Ureter (tissue), 1 donor: ENCODE measurements at places on chromosomes 2 and 18.

DNA sequence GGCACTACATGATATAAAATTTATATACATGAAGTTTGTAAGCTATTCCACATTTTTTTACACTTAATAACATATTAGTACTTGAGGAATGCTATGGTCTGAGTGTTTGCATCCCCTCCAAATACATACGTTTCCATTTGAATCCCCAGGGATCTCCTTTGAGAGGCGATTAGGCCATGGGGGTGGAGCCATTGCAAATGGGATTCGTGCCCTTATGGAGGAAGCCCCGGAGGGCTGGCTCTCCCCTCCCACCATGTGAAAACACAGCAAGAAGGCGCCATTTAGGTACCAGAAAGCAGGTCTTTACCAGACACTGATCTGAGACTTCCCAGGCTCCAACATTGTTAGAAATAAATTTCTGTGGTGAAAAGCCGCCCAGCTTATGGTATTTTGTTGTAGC lies 20.8 kb upstream of the MBP start:
- no peak for DNase-seq

DNA sequence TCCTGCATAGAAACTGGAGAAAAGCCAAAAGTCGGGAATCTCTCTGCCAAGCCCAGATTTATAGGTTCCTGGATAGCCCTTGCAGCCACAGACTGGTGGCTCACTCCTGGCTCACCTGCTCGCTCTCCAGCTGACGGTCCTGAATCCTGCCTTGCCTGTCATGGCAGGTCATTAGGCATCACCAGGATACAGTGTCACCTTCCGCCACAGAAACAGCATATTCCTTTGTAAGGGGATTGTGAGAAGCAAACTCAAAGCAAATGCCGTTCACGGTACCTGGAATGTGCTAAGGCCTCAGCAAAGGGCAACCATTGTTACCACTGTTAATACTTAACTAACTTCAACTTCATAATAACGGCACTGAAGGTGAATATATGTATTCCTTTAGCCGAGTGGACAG lies 57.1 kb upstream of the GPR45 start:
- DNase-seq: no peak

DNA sequence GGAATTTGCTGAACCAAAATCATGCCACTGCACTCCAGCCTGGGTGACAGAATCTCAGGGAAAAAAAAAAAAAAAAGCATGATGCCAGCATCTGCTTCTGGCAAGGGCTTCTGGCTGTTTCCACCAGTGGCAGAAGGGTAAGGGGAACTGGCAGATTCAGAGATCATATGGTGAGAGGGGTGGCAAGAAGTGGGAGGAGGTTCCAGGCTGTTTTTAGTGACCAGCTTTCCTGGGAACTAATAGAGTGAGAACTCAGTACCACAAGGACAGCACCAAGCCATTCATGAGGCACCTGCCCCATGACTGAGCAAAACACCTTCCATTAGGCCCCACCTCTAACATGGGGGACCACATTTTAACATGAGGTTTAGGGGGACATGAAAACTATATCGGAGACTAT lies 18.4 kb upstream of the CLASP1 start:
- no peak for DNase-seq

DNA sequence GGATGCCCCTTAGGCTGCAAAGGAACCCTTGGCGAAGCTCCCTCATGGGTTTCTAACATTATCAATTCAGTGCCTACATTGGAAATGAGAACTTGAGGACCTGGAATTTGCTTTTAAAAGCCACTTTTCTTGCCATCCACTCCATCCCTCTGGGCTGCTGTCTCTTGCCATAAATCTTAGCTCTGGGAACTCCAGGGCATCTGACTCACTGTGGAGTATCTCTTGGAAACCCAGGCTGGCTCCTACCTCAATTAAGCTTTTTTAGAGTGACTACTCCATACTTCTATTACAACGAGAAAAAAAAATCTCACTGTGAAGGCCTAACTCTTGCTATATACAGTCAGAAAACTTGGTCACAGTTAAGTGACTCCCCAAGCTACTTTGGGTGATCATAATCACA lies 227.2 kb upstream of the SETBP1 start:
- no peak for DNase-seq

DNA sequence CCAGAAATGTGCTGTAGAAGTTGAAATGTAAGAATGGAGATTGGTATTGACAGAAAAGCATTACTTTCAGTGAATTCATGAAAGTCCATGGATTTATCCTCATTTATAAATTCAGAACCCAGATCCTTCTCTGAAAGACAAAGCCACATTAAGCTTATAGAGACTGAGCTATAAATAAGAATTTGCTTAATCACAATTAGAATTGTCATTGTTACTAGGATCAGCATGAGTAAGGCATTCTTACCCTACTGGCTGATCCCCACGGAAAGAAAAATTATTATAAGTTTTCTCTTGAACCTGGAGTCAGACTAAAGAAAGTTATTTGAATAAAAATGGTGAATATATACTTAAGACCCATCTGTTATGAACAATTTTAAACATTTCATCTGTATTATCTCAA lies 199.2 kb upstream of the DTNA start:
- DNase-seq: no peak

DNA sequence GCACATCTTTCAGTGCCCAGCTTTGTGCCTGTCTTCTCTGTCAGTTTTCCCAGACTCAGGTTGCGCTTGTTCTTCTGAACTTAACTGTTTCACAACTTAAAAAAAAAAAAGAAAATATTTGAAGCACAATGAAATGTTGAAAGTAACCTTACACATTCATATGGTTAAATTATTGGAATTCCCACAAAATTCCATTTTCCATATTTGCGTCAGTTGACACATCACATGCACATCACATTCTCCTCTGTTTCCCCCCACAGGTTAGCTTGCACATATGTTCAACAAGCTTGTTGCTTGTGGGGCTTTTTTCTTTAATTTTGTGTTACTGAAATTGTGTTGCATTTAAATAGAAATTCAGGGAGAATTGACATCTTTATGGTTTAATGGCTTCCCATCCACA lies 8.3 kb downstream of the MYO1B start:
- no peak for DNase-seq

- DNase-seq: no peak
Measured at GRCh38 chr18:40222776-40223175, 1732.3 kb upstream of the PIK3C3 start.

DNA sequence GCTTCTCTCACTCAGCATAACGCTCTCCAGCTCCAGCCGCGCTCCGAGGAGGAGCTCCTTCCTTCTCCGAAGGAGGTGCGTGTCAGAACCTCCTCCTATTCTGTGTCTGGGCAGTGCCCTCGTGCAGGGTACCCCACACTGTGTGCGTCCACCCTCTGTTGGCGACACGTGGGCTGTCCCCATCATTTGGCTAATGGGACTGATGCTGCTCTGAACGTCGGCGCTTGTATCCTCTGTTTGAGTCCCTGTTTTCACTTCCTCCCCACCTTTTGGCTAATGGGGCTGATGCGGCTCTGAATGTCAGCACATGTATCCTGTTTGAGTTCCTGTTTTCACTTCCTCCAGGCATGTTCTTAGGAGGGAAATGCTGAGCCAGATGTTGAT lies 22.2 kb downstream of the KCNG2 start:
- DNase-seq: no peak

DNA sequence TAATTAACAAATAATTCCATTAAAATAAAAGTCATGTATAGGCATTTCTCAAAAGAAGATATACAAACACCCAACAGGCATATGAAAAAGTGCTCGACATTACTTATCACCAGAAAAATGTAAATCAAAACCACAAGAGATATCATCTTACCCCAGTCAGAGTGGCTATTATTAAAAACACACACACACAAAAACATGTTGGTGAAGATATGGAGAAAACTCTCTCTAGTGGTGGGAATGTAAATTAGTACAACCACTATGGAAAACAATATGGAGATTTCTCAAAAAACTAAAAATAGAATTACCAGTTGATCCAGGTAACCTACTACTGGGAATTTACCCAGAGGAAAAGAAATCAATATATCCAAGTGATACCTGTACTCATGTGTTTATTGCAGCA lies 966.3 kb upstream of the POU3F3 start:
- no peak for DNase-seq

DNA sequence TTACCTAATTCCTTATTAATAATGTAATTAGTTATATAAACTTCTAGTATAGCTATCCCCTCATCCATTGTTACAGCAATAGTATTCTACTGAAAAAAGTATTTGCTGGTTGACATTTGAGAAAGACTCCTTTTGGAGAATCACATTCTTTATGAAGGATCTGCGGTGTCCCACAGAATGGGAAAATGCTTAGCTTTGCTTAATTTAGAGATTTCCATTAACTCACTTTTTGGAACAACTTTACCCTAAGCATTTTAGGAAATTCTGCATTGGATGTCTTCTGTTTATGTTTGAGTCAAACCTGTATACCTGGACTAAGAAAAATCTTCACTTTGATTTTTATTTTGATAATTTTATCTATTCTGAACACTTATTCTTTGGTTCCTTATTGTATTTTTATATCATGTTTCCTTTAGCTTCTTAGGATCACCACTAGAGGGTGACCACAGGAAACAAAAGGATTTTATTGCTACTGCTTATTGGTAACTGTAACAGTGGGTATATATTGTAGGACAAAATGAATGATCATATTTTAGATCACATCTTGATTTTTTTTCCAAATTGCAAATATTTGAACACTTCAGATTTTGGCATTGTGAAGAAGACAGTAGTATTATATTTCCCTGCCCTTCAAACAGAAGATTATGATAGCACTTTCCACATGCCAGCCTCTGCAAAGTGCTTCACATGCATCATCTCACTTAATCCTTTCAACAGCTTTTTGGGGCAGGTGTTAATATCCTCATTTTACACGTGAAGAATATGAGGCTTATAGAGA lies 79.6 kb downstream of the MIB1 start:
- DNase-seq: no peak

DNA sequence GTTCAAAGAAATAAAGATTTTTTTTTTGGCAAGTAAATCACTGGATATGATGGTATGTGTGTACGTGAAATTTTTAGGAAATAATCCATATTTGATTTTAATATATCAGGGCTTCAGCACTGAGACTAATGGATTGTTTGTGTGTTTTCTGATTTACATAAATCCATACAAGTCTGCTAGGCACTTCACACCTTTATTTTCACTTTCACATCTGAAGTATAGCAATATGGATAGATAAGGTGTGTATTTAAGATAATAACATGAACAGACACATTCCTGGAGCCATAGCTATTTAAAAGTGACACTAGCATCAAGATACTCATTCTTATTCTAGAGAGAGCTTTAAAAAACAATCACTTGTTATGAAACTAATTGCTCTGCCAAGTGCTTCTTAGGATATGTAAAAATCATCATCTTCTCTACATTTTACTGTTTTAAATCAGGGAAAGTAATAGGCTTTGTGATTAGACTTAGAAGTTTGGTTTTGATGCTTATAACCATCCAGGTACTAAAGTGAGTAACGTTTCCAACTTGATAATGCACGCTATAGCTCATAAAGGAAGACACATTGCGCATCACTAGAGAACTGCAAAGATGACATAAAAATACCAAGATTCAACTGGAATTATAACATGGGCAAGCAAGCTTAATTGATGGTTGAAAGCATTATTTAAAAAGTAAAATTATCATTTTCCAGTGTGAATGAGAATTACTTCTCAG lies 208.9 kb downstream of the ZEB2 start:
- DNase-seq: no peak

DNA sequence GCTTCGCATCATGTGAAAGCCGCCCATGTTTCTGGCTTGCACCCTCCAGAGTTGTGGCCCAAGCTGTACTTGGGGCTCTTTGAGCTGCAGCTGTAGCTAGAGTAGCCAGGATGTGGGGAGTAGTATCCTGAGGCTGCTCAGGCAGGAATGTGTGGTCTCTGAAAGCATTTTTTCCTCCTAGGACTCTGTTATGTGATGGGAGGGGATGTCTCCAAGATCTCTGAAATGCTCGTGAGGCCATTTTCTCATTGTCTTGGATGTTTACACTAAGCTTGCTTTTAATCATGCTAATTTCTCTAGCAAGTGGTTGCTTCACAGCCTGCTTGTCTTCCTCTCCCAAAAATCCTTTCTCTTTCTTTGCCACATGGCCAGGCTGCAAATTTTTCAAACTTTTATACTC lies 687.6 kb downstream of the DCDC2C start:
- no peak for DNase-seq

- no peak for DNase-seq
Measured at GRCh38 chr2:17648581-17648980, 105.0 kb downstream of the SMC6 start.

DNA sequence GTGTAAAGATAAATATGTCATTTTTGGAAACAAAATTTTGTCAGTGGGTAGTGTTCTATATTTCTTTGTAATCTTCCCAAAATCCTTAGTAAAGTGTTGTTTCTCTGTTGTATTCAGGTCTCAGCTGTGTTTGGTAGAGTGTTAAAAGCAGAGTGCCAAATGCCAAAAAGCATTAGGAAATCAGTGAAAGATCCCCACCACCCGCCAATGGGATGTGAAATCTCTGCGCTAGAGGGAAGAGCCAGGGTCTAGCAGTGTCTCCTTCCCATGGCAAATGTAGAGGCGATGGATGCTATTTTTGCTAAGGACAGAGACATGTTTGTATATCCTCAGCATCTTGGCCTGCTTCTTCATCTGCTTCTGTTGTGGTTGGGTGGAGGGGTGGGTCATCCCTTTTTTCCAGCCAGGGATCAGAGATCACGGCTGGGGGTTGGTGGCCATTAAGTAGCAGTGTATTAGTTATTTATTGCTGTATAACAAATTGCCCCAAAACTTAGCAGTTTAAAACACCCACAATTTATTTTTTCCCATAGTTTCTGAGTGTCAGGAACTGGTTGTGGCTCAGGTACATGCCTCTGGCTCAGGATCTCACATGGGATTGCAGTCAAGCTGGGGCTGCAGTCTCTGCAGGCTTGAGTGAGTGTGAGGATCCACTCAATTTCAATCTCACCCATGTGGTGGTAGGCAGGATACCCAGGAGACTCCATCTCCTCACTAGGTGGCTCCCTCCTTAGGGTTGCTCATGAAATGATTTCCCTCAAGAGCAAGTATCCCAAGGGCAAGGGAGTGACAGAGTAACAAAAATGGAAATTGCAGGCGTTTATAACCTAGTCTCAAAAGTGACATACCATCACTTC lies 211.9 kb downstream of the MYCN start:
- DNase-seq: no peak

GRCh38 chr2:75094405-75094804 lies 104.9 kb downstream of the TACR1 start:
- no peak for DNase-seq

GRCh38 chr2:127486247-127487058 lies 39.8 kb downstream of the IWS1 start:
- DNase-seq: no peak

- DNase-seq: no peak
Measured at GRCh38 chr2:45141883-45142866, 132.9 kb upstream of the SIX2 start.
